Esophagus muscularis mucosa (tissue), 4 donors: ENCODE measurements at places on chromosomes 13 and 19. TPM values are rescaled to one million over a fixed set of nuclear protein-coding genes. Genes with fewer than 3 reads are reported as not detected.

The FXYD7 gene
- not detected for total RNA-seq

- no peak for DNase-seq
Measured at GRCh38 chr13:110845520-110845919, 69.3 kb downstream of the ANKRD10 start.

The CCDC169 gene
- total RNA-seq: 0.42 TPM

- no peak for DNase-seq
Measured at GRCh38 chr19:15862444-15862843, 35.4 kb downstream of the CYP4F2 start.

The OR4F17 gene
- total RNA-seq: not detected

DNA sequence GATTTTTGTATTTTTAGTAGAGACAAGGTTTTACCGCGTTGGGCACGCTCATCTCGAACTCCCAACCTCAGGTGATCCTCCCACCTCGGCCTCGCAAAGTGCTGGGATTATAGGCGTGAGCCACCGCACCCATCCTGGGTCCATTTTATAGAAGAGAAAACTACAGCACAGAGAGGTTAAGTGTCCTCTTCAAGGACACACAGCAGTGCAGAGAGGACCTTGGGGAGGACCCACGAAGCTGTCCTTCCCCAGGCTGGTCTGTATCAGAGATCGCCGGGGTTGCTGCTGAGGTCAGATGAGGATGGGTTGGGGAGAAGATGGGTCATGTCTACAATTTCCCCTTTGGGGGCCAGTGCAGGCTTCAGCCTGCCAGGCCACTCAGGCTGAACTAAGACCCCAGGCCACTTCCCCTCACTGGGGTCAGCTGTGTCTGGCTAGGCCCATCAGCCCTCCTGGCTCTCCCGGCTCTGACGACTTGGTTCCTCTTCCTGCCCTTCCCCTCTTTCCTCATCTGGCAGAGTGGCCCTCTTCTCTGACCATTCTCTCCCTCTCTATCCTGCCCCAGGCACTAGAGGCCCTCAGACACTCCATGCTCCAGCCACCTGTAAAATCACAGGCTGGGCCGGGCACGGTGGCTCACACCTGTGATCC, 9.6 kb downstream of the MYO1F start:
- no peak for DNase-seq

DNA sequence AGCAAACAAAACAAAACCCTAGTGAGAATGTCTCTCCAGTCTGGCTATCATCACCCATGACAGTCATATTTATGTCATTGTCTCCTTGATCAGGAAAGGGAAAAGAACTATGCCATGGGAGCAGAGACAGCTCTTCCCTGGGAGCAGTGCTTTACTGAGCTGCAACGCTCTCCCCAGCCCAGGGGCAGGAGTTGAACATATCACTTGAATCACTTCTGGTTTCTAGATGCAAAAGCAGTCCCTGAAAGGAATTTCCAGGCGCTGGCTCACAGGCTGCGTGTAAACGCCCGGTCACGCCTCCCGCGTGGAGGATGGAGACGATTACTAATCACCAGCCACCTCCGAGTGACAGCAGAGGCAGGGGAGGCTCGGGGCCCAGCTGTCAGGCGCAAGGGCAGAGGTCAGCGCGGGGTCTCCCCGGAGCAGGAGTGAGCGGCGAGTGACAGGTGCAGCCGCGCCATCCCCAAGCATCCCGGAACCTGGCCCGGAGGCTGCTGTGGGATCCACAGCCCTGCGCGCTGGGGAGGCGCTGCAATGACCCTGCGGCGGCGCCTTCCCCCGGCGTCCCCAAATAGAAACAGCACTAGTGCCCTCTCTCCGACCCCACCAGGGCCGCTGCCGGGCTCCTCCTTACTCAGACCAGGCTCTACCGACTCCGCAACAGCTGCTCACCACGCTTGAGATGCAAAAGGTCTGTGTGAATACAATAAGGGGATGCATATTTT, 23.5 kb upstream of the DCLK1 start:
- DNase-seq: no peak

- DNase-seq: no peak
Measured at GRCh38 chr19:4367781-4368127, 24.4 kb downstream of the MPND start.

The LPAR6 gene
- 14.2 TPM for total RNA-seq

DNA sequence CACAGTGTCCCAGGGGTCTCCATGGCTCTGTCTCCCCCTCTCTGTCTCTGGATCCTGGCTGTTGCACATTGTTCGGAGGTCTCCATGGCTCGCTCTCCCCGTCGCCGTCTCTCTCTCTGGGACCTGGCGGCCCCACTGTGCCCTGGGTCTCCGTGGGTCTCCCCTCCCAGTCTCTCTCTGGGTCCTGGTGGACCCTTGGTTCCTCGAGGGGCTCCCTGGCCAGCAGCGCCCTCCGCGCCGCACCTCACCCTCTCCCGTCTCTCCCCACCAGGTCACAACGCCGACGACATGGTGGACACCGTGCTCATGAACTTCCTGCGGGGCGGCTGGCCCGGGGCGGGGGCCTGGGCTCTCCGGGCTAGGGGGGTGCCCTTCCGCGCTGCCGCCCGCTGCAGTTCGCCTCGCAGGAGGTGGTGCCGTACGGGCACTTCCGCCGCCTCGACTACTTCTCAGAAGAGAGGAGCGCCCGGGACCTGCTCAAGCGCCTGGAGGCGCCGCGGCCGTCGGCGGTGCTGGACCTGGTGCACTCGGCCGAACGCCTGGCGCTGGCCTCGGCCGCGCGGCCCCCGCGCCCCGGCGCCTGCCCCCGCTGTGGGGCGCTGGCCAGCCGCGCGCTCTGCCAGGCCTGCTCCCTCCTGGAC, 29.1 kb downstream of the SIGLEC5 start:
- DNase-seq: peak; percentile 37

The SERP2 gene
- 8.9 TPM for total RNA-seq

DNA sequence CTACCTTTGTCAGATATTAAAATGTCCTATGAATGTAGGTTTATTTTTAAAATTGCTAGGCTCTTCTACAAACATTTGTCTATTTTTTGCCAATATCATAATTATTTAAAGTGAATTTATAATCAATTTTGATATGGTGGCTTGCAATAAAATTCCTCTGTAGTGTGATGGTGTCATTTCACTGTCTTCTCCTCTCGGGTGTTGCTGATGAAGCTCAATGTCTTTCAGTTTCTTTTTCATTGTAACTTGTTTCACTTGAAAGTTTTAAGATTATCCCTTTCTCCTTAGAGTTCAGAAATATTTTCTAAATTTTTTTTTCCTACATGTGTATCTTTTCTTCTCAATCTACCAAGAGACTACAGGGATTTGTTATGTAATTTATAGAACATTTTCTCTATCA, 267.1 kb upstream of the EDNRB start:
- no peak for DNase-seq

The MICOS13 gene
- 70.0 TPM for total RNA-seq

DNA sequence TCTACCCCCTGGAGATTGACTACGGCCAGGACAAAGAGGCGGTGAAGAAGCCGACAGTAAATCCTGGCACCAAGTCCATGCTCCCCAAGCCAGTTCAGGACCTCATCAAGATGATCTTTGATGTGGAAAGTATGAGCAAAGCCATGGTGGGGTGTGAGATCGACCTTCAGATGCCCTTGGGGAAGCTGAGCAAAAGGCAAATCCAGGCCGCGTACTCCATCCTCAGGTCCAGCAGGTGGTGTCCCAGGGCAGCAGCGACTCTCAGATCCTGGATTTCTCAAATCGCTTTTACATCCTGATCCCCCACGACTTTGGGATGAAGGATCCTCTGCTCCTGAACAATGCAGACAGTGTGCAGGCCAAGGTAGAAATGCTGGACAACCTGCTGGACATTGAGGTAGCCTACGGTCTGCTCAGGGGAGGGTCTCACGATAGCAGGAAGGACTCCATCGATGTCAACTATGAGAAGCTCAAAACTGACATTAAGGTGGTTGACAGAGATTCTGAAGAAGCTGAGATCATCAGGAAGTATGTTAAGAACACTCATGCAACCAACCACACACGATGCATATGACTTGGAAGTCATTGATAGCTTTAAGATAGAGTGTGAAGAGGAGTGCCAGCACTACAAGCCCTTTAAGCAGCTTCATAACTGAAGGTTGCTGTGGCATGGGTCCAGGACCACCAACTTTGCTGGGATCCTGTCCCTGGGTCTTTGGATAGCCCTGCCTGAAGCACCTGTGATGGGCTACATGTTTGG, 24.0 kb upstream of the ANKRD10 start:
- no peak for DNase-seq

The FREM2 gene
- total RNA-seq: 0.13 TPM

GRCh38 chr19:47998800-47999199, 4.4 kb downstream of the ELSPBP1 start:
- no peak for DNase-seq

- DNase-seq: no peak
Measured at GRCh38 chr13:105778196-105778595, 757.3 kb downstream of the EFNB2 start.
